NAMALWA (cell line): ENCODE measurements at places on chromosomes 6 and 20.

DNA sequence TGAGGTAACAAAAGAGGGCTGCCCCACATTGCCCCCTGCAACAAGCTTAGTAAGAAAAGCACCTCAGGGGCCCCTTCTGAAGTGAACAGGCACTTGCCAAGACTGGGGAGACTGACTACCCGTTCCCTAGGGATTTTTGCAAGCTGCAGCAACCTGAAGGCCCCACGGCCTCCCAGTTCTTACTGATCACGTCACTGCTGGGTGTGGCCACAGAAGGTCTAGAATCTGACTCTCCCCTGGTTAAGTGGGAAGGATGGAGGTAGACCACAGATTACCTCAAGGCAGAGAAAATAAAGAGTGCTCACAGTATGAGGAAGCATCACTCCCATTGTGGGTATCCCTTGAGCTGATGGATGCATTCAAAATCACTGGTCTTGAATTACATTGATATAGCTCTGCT, 201.5 kb upstream of the KCNQ5 start:
- no peak for DNase-seq

- no peak for DNase-seq
Observed at GRCh38 chr6:37512400-37513011, 12.8 kb upstream of the CCDC167 start.

DNA sequence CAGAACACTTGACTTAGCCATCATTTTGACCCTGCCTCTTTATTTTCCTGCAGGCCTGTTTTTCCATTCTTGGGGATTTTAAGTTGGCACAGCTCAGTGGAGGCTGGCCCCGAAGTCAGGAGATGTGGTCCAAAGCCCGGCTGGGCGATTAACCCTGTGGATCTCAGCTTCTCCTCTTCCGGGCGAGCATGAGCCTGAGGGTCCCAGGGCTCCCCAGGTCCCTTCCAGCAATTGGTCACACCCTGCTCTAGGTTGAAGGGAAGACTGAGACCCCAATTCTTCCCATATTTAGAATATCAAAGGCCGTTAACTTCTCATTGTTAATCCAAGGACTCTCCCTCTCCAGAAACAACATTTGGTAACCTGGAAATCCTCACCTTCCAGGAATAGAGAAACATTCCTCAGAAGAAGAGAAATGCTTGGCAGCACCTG, 2.3 kb downstream of the THBS2 start:
- no peak for DNase-seq

GRCh38 chr20:43655937-43656336, 11.0 kb upstream of the MYBL2 start:
- peak; percentile 2 for DNase-seq
